ENCODE measurements at places on chromosomes 4 and X.

- no peak for DNase-seq
Measured at GRCh38 chrX:124348182-124348581, 1.8 kb downstream of the SH2D1A start.

DNA sequence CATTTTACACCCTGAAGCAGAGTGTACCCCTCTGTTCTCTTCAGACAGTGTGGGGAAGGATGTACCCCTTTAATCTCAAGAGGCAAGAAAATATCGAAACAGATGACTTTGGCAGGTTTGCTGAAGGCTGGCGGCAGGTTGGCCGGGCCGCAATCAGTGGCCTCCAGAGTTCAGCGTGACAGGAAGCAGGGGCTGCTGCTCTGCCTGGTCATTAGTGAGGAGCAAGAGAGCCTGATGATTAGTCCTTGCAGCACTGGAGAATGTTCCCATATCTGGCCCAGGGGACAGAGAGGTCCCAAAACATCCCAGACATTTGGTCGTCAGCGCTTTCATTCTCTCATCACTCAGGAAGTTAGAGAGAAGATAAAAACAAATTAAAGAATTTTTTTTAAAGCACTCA lies 352.8 kb downstream of the SPRY1 start:
- no peak for DNase-seq

- peak; percentile 79 for DNase-seq
Measured at GRCh38 chrX:64975989-64976672, at the start of gene ZC4H2. Gene ZC4H2, minus strand, starts transcription at chrX:64976450. Its CDS starts 73 bp downstream, at chrX:64976377.

- peak; percentile 77 for DNase-seq
Measured at GRCh38 chr4:142405021-142405694, 440.9 kb downstream of the INPP4B start.

DNA sequence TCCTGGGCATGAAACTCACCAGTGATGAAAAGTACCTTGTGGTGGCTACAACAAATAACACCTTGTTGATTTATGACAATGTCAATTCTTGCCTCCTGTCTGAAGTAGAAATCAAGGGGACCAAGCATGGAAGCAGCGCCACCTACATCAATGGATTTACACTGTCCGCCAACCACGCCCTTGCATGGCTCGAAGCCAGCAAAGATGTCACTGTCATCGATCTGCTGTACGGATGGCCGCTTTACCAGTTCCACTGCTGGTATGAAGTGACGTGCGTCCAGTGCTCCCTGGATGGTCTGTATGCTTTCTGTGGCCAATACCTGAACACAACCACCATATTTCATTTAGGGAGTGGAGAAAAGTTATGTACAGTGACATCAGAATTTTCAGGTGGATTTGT lies 200.5 kb downstream of the NWD2 start:
- no peak for DNase-seq

DNA sequence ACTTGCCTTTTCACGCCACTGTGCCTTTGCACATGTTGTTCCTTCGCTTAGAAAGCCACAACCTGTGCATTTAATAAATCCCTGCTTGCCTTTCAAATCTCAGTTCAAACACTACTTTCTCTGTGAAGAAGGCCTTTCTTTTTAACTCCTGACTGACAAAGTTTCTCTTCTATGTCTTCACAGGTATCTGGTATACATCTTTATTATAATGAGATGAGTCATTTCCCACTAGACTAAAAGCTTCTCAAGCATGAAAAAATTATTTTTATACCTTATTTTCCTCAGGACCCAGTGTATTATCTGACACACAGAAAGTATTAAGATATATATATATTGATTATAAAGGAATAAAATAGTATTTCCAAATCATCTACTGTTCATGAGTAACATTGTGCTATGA lies 189.9 kb downstream of the TBCK start:
- DNase-seq: no peak

DNA sequence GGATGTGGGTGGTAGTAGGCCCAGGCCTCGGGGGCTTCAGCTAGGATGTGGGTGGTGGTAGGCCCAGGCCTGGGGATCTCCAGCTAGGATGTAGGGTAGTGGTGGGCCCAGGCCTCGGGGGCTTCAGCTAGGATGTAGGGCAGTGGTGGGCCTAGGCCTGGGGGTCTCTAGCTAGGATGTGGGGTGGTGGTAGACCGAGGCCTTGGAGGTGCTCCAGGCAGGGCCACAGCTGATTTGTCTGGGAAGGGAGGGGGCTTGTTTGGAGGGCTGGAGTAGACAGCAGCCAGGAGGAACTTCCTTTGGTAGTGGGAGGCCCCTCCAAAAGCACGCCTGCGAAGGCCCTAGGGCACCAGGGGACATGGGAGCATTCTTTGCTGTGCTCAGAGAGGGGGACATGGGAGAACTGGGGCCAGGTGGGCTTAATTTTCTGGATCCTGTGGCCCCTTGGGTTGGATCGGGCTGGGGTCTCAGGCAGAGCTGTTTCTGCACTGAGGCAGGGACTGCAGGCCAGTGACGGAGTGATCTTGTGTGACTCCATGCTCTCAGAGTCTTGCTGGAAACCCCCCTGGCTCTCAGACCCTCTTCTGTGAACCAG lies 3.3 kb upstream of the SPON2 start:
- no peak for DNase-seq

- DNase-seq: no peak
Measured at GRCh38 chr4:6316461-6317003, 46.9 kb downstream of the WFS1 start.

DNA sequence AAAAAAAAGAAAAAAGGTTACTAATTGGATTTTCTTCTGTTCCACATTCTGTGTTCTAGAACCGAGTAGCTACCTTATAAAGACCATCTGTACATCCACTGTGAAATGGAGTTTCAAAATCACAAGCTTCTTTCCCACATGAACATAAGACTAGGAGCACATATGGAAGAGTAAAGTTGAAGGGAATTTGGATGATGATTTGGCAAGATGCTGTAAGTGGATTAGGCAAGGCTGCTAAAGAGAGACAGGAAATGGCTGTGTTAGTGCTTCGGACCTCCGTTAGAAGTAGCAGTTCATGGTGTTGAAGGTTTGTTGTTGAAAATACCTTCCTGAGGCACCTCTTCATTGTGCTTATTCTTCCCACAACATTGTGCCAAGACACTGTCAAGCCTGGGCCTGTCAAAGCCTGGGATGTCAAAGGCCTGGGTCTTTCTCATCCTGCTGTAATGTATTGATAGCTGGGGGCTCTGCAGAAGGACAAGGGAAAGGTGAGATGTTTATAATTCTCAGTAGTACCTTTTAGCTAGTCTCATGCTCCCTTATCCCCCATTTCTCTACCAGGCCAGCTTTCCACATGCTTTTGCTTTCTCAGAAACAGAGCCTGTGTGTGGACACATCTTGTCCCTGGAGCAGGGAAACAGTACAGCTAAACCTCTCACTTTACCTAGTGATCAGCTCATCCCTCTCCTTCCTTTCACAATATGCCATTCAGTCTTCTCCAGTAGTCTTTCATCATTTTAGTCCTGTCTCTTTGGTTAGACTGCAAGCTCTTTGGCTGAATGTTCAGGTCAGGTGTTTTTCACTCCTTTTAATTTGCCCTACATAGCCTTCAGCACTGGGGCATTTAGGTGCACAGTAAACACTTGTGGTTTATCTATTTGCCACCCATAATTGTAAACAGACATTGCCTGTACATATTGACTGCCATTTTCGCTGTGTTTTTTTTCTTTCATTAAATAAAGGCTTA lies 37.9 kb upstream of the CYP2U1 start:
- DNase-seq: no peak

DNA sequence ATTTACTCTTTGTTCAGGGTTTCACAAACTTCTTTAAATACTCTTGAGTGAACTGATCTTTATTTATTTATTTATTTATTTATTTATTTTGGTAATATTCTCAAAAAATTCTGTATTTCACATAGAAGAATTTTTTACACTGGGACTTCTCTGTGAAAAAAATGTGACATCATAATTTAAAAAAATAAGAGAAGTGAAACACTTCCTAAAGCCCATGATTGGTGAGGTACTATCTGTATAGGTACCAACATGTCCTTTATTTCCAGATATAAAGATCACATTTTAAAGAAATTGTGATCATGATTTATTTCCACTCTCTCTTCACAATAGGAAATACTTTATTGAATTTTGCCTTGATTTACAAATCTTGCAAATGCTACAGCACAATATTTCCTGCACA lies 497.1 kb downstream of the FAT4 start:
- no peak for DNase-seq

DNA sequence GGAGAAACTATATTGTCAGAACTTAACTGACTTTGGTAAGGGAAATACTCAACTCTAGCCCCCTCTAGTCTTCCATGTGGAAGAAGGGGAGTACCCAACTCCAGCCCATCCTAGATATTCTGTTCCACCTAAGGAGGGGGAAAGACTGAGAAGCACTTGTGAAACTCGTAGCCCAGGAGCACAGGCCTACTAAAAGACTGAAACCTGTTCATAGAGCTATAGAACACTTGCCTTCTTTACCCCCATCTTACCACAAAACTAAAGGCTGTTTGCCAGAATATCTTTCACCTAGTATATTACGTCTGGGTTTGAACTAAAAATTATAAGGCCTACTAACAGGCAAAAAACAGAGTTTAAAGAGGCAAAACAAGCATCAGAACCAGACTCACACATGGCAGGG lies 15.5 kb downstream of the CLDN22 start:
- no peak for DNase-seq

- no peak for DNase-seq
Measured at GRCh38 chrX:43175434-43175833, 397.5 kb upstream of the PPP1R2C start.

- peak; percentile 87 for DNase-seq
Measured at GRCh38 chrX:19682712-19683331, 167.5 kb upstream of the MAP3K15 start.

GRCh38 chr4:98716796-98717195 lies 58.4 kb upstream of the TSPAN5 start:
- DNase-seq: no peak

DNA sequence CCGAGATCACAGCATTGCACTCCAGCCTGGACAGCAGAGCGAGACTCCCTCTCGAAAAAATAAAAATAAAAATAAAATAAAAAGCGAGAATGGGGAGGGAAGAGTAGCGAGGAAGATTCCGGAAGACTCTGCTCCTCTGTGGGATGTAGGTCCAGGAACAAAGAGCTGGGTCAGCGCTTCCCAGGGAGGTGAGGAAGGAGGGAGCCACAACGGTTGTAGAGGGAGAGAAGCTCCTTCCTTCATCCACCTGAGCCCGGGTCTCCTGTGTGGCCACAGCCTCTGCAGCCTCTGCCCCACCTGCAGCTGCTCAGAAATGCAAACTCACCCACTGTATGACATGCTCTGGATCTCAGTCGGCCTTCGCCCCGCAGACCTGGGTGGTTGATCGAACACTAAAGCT lies 3.8 kb upstream of the PPP2R3B start:
- DNase-seq: no peak

DNA sequence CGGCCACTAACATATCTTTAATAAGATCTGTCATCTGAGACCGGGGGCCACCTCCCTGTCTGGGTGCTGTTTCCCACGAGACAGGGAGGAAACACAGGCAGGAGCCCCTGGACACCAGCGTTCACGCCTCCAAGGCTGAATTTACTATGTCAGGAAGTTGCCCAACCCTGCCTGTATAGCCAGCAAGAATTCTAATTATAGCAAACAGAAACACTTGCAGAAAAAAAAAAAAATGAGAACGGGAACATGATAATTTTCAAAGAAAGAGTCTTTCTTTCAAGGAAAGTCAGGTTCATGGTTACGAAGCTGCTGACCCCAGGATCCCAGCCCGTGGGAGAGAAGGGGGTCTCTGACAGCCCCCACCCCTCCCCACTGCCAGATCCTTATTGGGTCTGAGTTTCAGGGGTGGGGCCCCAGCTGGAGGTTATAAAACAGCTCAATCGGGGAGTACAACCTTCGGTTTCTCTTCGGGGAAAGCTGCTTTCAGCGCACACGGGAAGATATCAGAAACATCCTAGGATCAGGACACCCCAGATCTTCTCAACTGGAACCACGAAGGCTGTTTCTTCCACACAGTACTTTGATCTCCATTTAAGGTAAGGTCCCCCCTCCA lies at the start of gene IL3RA:
Gene IL3RA, plus strand, starts transcription at position 455 of the 613 bp plus-strand sequence. CDS start 4,981 bp downstream, outside the sequence.
- DNase-seq: no peak

GRCh38 chr4:28313729-28314713 lies 1453.4 kb downstream of the STIM2 start:
- no peak for DNase-seq

Measured in activated CD4-positive, alpha-beta memory T cell treated with anti-CD3 and anti-CD28 coated beads for 36 hours (primary cell).